OCI-LY7 (cell line): ENCODE measurements at places on chromosomes 2 and 18.

- no peak for DNase-seq
These were observed 22.7 kb downstream of the MRO start for GRCh38 chr18:50797142-50797541.

DNA sequence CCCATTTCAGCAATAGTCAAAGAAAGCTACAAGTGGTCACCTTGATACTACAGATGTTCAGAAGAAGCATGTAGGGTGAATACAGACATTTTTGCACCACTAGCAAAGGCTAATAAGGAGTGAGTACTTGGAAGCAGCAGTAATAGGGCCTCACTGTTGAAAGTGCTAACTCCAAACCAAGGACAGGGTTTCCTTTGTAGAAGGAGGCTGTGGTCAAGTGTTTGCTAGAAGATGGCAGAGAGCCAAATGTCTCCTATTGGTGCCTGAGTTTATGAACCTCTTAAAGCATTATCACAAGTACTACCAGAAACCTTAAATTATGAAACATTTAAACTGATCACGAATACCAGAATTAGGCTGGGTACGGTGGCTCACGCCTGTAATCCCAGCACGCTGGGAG is 308.1 kb downstream of the ZEB2 start:
- DNase-seq: no peak

- no peak for DNase-seq
These were observed 10.1 kb upstream of the CCBE1 start for GRCh38 chr18:59707306-59707705.

- DNase-seq: no peak
These were observed 117.1 kb downstream of the CDH2 start for GRCh38 chr18:28059861-28060260.

DNA sequence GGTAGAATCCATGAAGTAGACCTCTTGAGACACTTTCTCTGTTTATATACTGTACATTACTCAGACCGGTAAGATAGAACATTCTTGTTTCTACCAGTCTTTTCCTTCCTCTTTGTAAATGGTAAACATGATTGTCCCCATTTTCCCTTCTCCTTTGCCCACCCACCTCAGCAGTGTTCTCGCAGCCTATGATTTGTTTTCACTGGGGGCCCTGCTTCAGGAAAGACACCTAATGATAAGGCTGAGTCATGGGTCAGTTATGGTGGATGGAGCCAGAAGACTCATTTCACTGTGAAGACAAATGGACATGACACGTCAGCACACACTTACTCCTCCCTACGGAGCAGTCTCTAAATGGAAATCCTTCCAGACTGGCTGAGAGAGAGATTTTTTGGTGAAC is 23.7 kb downstream of the CENPO start:
- DNase-seq: no peak

- DNase-seq: no peak
These were observed 361.2 kb upstream of the GALNT5 start for GRCh38 chr2:156896294-156896693.

- DNase-seq: no peak
These were observed 41.7 kb downstream of the FRZB start for GRCh38 chr2:182824767-182825158.

GRCh38 chr2:240725671-240726070 is 34.0 kb downstream of the AQP12A start:
- no peak for DNase-seq

DNA sequence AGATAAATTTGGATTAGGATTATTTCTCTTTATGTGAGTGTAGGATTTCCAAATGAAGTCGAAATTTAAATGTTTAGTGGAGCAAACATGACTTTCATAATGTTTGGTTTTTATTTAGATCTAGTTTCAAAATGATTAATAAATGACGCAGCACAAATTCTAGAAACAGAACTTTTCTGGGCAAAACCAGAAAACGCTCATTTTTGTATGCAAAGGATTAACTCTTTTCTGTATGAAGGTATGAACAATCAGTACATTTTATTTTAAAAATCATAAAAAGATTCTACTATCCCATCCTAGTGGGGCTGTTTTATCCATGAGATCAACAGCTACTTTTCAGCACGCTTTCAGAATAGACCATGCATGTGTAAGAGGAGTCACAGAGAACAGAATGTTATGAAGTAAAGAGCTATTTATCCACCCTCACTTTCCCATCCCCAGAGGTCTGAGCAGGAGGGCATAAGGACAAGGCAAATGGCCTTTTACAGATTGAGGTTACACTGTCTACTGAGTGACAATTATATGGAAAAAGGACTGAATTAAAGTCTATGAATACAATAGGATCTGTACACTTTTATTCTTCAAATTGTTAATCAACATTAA is 270.8 kb downstream of the ZEB2 start:
- DNase-seq: no peak

DNA sequence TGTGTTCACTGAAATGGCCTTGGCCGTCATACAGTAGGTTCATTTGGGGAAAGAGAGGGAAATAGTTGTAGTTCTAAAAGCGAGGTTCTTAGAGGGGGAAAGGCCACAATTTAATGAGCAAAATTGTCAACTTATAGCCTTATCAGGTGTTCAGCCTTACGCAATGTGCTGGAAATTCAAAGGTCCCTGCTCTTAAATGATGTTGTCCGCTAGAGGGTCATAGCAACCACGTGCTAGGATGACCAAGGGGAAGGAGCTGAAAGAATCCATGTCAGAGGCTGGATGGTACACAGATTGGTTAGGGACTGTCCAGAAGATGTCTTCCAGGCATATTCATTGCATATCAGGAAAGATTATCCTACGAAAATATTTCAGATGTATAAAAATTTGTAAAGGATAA is 282.3 kb upstream of the MEX3C start:
- no peak for DNase-seq

DNA sequence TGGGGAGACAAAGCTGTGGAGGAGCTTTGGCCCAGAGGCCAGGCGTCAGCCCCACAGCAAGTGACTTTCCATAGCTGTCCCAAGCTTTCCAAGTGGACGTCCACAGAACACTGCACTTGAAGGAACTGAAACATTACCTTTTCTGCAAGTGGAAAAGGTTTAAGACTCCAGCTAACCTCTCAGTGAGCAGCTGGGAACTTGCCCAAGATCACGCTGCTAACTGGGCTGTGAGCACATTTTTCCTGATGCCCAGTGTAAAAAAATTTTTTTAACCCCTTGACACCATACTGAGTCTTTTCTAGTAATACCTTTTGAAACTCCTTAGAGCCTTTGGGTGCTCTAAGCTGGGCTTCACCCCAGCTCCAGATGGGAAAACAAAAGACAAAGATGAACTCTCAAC is 256.7 kb downstream of the HAUS1 start:
- no peak for DNase-seq

GRCh38 chr2:122525336-122525735 is 769.9 kb downstream of the TSN start:
- no peak for DNase-seq

DNA sequence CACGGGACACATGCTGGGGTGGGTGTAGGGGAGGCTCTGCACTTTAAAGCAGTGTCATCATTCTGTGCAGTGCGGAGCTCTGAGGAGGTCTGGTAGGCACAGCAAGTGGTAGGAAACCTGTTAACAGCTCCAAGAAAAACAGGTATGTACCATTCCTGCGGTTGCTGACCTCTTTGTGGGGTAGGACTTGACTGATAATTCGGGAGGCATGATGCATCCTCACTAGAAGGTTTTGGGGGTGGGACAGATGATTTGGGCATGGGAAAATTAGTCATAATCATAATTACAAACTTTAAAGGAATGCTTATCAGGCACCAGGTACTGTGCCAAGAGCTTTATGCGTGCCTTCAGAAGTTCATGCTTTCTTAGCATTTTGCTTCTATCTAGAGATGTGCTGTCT is 9.7 kb downstream of the DOK1 start:
- no peak for DNase-seq

- no peak for DNase-seq
These were observed 86.3 kb downstream of the PMAIP1 start for GRCh38 chr18:59986139-59986538.

GRCh38 chr2:156841321-156841720 is 405.1 kb downstream of the GPD2 start:
- no peak for DNase-seq

DNA sequence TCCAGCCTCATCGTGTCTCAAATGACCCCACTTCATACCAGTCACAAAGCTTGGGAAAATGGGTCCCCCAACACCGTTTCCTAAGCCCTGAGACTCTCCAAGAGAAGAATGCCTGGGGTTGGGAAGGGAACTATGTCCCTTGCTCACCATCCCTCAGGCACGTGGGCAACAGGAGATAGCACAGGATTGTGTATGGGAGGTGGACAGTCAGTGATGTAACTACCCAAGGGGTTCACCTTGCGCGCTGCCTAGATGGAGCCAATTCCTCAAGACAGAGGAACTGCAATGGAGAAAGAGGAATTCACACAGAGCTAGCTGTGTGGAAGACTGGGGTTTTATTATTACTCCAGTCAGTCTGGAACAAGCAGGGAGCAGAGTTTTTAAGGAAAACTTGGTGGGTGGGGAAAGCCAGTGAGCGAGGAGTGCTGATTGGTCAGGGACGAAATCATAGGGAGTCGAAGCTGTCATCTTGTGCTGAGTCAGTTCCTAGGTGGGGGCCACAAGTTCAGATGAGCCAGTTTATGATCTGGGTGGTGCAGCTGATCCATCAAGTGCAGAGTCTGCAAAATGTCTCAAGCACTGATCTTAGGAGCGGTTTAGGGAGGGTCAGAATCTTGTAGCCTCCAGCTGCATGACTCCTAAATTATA is 13.8 kb upstream of the CXCR1 start:
- no peak for DNase-seq

- DNase-seq: no peak
These were observed 353.9 kb downstream of the CDH2 start for GRCh38 chr18:27823053-27823452.

- DNase-seq: no peak
These were observed 3.7 kb upstream of the KHK start for GRCh38 chr2:27082773-27083409.
